ENCODE measurements at places on chromosomes 13 and 19. TPM values are rescaled to one million over a fixed set of nuclear protein-coding genes. Genes with fewer than 3 reads are reported as not detected.

The CILP2 gene
- 0.41 TPM for total RNA-seq

The APC2 gene
- total RNA-seq = 0.20 TPM

The HSPH1 gene
- 79.8 TPM for total RNA-seq

The ZNF799 gene
- 8.7 TPM for total RNA-seq

GRCh38 chr19:48659768-48660167 lies 13.0 kb downstream of the NTN5 start:
- DNase-seq = no peak
- H3K27me3 ChIP-seq = no peaks in the 10 kb centered on the region
- H3K4me1 ChIP-seq = peaks cover 3% of the 10 kb centered on the region
- no peak overlapping the region for H3K4me3 ChIP-seq

GRCh38 chr13:75797239-75797638 lies 161.1 kb downstream of the LMO7 start:
- no peak overlapping the region for H3K4me3 ChIP-seq
- no peaks in the 10 kb centered on the region for H3K27me3 ChIP-seq
- no peak overlapping the region for H3K27ac ChIP-seq

- no peak for DNase-seq
- H3K4me3 ChIP-seq = no peak overlapping the region
- H3K36me3 ChIP-seq = no peaks in the 10 kb centered on the region
These were observed 724.9 kb upstream of the MIR17HG start for GRCh38 chr13:90622541-90622940.

- no peak for DNase-seq
- no peak overlapping the region for H3K4me3 ChIP-seq
- no peak overlapping the region for H3K27ac ChIP-seq
- H3K4me1 ChIP-seq = no peaks in the 10 kb centered on the region
- H3K36me3 ChIP-seq = no peaks in the 10 kb centered on the region
These were observed 224.7 kb downstream of the LHFPL6 start for GRCh38 chr13:39378306-39378705.

GRCh38 chr13:50616101-50616500 lies 227.4 kb downstream of the DLEU7 start:
- DNase-seq = no peak
- no peak overlapping the region for H3K27ac ChIP-seq
- no peaks in the 10 kb centered on the region for H3K4me1 ChIP-seq
- no peaks in the 10 kb centered on the region for H3K36me3 ChIP-seq
- no peak overlapping the region for H3K4me3 ChIP-seq

- H3K4me1 ChIP-seq = peaks cover 10% of the 10 kb centered on the region
- peak overlapping the region; percentile 62 for H3K4me3 ChIP-seq
- H3K36me3 ChIP-seq = no peaks in the 10 kb centered on the region
- no peak for DNase-seq
These were observed 4.4 kb downstream of the EFNB2 start for GRCh38 chr13:106530980-106531481.

Measured in upper lobe of right lung (tissue), 1 donor.